Breast epithelium (tissue), 4 donors: ENCODE measurements at places on chromosomes 16 and 17.

- no peaks in the 10 kb centered on the region for H3K36me3 ChIP-seq
- no peaks in the 10 kb centered on the region for H3K27me3 ChIP-seq
- no peak overlapping the region for H3K27ac ChIP-seq
- DNase-seq = no peak
- H3K4me1 ChIP-seq = peaks cover 40% of the 10 kb centered on the region
Observed at GRCh38 chr17:57877803-57878377, 28.0 kb upstream of the MRPS23 start.

- H3K27me3 ChIP-seq = no peaks in the 10 kb centered on the region
- H3K36me3 ChIP-seq = no peaks in the 10 kb centered on the region
- peak overlapping the region; percentile 69 for H3K27ac ChIP-seq
- H3K4me1 ChIP-seq = no peaks in the 10 kb centered on the region
- DNase-seq = no peak
Observed at GRCh38 chr17:32323811-32324491, 18.0 kb downstream of the C17orf75 start.

- no peaks in the 10 kb centered on the region for H3K27me3 ChIP-seq
- H3K4me1 ChIP-seq = no peaks in the 10 kb centered on the region
- no peak for DNase-seq
- no peak overlapping the region for H3K4me3 ChIP-seq
Observed at GRCh38 chr16:8391257-8391656, 199.1 kb downstream of the TMEM114 start.

DNA sequence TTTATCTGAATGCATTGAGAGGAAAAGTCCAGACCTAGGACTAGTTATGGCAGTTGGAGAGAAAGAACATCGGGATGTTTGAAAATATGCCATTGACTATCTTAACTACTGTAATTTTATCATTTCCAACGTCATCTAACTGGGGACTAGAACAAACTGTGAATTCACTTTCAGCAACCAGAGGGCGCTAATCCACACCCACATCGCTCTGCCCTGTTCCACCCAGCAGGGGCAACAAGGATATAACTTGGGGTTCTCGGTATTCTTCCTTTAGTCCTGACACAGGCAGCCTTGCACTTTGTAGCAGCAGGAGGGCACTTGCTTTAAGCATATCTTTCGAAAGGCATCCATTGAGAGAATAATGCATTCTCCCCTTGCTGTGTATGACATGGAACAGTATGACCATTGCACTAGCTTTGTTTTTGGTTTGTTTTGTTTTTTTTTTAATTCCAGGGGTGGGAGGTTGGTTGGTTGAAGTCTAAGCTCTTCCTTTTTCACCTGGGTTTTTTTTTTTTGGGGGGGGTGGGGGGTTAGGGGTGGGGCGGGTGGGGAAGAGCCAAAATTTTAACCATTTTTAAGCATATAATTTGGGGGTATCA lies 31.5 kb downstream of the SIAH1 start:
- no peak overlapping the region for H3K4me3 ChIP-seq
- H3K36me3 ChIP-seq = no peaks in the 10 kb centered on the region
- no peaks in the 10 kb centered on the region for H3K4me1 ChIP-seq
- no peaks in the 10 kb centered on the region for H3K27me3 ChIP-seq
- H3K27ac ChIP-seq = no peak overlapping the region

GRCh38 chr17:45108595-45109521 lies 23.5 kb downstream of the PLCD3 start:
- no peaks in the 10 kb centered on the region for H3K27me3 ChIP-seq
- DNase-seq = no peak
- peaks cover 12% of the 10 kb centered on the region for H3K36me3 ChIP-seq
- no peak overlapping the region for H3K4me3 ChIP-seq
- H3K27ac ChIP-seq = peak overlapping the region; percentile 22

GRCh38 chr16:3729161-3730112 lies 12.1 kb upstream of the TRAP1 start:
- no peak overlapping the region for H3K27ac ChIP-seq
- H3K36me3 ChIP-seq = peaks cover 18% of the 10 kb centered on the region
- H3K4me3 ChIP-seq = no peak overlapping the region
- H3K4me1 ChIP-seq = no peaks in the 10 kb centered on the region
- no peak for DNase-seq

GRCh38 chr16:2295056-2295798 lies 27.3 kb upstream of the RNPS1 start:
- no peak overlapping the region for H3K4me3 ChIP-seq
- no peaks in the 10 kb centered on the region for H3K27me3 ChIP-seq
- H3K4me1 ChIP-seq = no peaks in the 10 kb centered on the region
- DNase-seq = no peak
- H3K36me3 ChIP-seq = no peaks in the 10 kb centered on the region

- H3K27me3 ChIP-seq = no peaks in the 10 kb centered on the region
- no peak for DNase-seq
- no peaks in the 10 kb centered on the region for H3K36me3 ChIP-seq
- no peak overlapping the region for H3K27ac ChIP-seq
- H3K4me3 ChIP-seq = no peak overlapping the region
Observed at GRCh38 chr16:69892378-69892777, 58.8 kb upstream of the CLEC18A start.

DNA sequence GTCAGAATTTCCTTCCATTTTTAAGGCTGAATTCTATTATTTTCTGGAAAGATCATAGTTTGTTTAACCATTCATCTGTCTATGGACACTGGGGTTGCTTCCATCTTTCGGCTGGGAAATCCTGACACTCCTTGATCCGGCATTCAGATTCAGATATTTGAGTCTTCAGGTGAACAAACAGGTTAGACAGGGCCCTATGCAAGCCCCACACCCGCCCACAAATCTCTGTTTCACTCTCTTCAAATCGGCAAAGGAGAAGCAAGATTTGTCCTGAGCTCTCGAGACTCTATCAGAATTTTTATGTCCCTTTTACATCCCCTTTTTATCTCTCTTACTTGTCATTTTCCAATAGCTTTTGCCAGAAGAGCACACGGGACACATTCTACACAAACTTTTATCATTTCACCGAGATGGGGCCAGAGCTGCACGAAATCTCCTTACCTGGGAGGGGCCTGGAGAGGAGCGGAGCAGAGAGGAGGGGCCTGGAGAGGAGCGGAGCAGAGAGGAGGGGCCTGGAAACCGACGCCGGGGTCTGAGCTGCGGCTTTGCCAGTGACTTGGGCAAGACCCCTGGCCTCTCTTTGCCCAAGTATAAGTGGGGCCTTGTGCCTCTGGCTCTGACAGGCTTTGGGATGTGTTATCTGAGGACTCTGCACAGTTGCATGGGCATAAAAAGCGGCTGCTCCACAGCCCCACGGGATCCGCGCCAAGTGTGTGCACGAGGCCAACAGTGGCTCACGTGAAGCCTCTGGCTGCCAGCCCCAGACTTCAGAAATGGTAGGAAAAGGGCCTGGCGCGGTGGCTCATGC lies 54.3 kb upstream of the RBFOX3 start:
- peak overlapping the region; percentile 51 for H3K4me3 ChIP-seq
- H3K4me1 ChIP-seq = no peaks in the 10 kb centered on the region
- no peaks in the 10 kb centered on the region for H3K36me3 ChIP-seq
- peak; percentile 81 for DNase-seq
- H3K27ac ChIP-seq = peak overlapping the region; percentile 46

DNA sequence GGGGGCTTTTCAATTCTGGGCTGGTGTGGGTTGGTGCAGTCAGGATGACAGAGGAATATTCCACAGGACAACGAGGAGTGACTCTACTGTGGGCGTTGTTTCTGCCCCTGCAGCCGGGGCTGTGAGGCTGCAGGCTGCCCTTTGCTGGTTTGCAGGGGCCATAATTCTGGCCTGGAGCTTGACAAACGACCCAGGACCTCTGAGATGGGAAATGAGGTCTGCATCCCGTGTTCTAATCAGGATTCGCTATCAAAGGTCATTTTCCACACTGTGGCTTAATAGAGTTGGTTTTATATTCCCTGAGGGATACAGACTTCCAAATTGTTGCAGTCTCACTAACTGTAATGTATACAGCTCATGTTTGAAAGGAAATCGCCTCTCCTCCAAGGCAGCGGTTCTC lies 180.9 kb downstream of the RPTOR start:
- DNase-seq = no peak
- H3K4me1 ChIP-seq = no peaks in the 10 kb centered on the region
- no peak overlapping the region for H3K27ac ChIP-seq

DNA sequence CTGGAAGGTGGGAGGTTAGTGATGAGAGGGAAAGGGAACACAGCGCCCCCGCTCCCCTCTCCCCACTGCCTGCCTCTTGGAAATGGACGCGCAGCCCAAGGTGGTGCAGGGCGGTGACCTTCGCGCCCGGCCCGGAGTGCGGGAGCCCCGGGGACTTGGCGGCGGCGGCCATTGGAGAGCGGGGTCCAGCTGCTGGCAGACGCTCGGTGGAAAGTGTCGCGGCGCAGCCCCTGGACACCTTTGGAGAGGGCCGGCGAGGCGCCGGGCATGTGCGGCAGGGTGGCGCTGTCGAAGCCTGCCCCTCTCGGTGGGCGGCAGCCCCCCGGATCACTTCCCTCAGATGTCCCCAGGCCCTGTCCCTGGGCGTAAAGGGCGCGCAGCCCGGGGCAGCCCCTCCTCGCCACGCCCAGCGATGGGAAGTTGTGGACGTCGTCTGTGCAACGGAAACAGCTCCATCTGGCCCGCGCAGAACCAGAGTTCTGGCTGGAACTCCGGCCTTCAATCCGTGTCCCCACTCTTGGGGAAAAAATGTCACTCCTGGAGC lies 16.7 kb downstream of the SALL1 start:
- no peak overlapping the region for H3K27ac ChIP-seq
- no peaks in the 10 kb centered on the region for H3K4me1 ChIP-seq
- DNase-seq = no peak
- H3K4me3 ChIP-seq = peak overlapping the region; percentile 37
- H3K27me3 ChIP-seq = peaks cover 6% of the 10 kb centered on the region
- H3K36me3 ChIP-seq = no peaks in the 10 kb centered on the region

DNA sequence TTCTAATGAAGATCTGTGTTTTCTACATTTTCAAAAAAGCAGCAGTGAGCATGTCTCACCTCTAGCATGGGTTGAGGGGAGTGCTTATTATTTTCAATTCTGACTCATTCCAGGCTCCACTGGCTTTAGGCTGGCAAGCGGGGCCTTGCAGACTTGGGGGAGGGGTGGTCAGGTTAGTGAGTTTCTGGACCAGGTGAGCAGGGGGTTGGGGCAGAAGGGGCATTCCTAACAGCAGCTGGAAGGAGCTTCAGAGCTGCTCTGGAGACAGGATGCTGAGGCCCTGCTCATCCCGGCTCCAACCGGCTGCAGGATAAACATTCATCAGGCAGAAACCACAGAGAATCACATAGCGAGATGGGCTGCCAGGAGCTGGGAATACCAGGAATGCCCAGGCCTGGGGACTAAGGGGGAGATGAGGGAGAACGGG lies 10.5 kb upstream of the KRT19 start:
- no peaks in the 10 kb centered on the region for H3K4me1 ChIP-seq
- no peaks in the 10 kb centered on the region for H3K27me3 ChIP-seq
- H3K4me3 ChIP-seq = no peak overlapping the region

- H3K4me3 ChIP-seq = peak overlapping the region; percentile 86
- H3K36me3 ChIP-seq = no peaks in the 10 kb centered on the region
- no peak overlapping the region for H3K27ac ChIP-seq
- no peaks in the 10 kb centered on the region for H3K4me1 ChIP-seq
- DNase-seq = no peak
- no peaks in the 10 kb centered on the region for H3K27me3 ChIP-seq
Observed at GRCh38 chr17:20157001-20157310, 147.8 kb downstream of the SPECC1 start.

GRCh38 chr16:85446951-85447692 lies 166.0 kb upstream of the GSE1 start:
- no peak overlapping the region for H3K27ac ChIP-seq
- DNase-seq = no peak
- no peaks in the 10 kb centered on the region for H3K36me3 ChIP-seq
- no peak overlapping the region for H3K4me3 ChIP-seq
- no peaks in the 10 kb centered on the region for H3K27me3 ChIP-seq

DNA sequence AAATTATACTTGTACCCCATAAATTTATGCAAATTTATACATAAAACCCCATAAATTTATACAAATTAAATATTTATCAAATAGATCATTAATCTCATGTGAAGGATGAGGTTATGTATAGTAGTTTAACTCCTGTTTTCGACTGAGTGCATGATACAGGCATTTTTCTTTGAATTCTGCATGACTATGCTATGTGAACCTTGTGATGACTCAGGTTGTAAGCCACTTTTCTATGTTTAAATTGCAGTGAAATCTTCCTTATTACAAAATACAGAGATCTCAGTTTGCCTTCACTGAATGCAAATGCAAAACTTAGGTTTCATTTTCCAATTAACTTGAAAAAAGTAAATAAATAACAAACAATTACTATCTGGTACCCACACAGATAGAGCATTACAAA lies 843.7 kb downstream of the CDH11 start:
- no peak overlapping the region for H3K27ac ChIP-seq
- H3K27me3 ChIP-seq = no peaks in the 10 kb centered on the region
- H3K36me3 ChIP-seq = no peaks in the 10 kb centered on the region
- no peaks in the 10 kb centered on the region for H3K4me1 ChIP-seq
- no peak overlapping the region for H3K4me3 ChIP-seq

DNA sequence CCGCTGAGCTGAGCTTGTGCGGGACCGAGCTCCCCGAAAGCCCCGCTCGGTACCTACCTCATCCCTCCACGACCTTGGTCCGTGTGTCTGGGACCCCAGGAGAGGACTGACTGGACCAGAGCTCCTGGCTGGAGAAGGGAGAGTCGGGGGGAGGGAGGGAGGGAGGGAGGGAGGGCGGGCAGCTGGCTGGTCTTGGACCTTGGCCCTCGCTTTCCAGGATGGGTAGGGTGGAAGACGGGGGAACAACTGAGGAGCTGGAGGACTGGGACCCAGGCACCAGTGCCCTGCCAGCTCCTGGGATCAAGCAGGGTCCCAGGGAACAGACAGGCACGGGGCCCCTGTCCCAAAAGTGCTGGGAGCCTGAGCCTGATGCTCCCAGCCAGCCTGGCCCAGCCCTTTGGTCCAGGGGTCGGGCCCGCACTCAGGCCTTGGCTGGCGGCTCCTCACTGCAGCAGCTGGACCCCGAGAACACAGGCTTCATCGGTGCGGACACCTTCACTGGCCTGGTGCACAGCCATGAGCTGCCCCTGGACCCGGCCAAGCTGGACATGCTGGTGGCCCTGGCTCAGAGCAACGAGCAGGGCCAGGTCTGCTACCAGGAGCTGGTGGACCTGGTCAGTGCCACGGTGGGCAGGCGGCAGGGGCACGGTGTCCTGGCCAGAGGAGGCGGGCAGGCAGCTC lies 553 bp downstream of the RHBDL1 start:
- H3K36me3 ChIP-seq = peaks cover 6% of the 10 kb centered on the region
- no peaks in the 10 kb centered on the region for H3K27me3 ChIP-seq
- H3K27ac ChIP-seq = no peak overlapping the region
- no peak for DNase-seq
